ENCODE measurements at places on chromosomes 4 and X.

- DNase-seq = no peak
Observed at GRCh38 chr4:55458611-55459010, 62.9 kb downstream of the TMEM165 start.

- peak; percentile 67 for DNase-seq
Observed at GRCh38 chrX:9337046-9337445, 127.8 kb upstream of the TBL1X start.

- DNase-seq = peak; percentile 30
Observed at GRCh38 chr4:159414305-159414704, 311.4 kb downstream of the RAPGEF2 start.

- no peak for DNase-seq
Observed at GRCh38 chrX:7828594-7828993, 14.4 kb upstream of the VCX start.

- DNase-seq = no peak
Observed at GRCh38 chrX:132071254-132071653, 48.2 kb downstream of the STK26 start.
